ENCODE measurements at places on chromosomes 3 and 15.
A peak's percentile ranks its signal among the peaks of the same experiment; 100 is the strongest.

DNA sequence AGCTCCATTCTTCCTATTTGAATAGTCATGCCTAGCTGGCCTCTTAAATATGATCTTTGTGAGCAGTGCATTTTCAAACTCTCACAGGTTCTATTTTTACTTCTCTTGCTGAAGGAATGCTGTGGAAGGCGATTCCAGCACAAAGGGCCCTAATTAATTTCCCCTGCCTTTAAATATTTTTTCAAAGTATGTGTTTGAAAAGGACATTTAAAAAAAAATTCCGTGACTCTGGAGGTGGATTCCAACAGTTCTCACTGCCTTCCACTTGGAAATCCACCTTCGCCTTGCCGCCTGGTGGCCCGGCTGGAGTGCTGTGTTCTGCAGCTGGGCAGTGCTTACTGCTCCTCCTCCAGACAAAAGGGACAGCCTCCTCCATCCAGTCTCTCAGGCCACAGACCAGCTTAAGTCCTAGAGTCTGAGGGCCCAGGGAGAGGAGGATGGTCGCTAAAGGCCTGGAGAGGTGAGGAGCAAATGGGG is 61.5 kb upstream of the CORO2B start:
- DNase-seq, result no peak

DNA sequence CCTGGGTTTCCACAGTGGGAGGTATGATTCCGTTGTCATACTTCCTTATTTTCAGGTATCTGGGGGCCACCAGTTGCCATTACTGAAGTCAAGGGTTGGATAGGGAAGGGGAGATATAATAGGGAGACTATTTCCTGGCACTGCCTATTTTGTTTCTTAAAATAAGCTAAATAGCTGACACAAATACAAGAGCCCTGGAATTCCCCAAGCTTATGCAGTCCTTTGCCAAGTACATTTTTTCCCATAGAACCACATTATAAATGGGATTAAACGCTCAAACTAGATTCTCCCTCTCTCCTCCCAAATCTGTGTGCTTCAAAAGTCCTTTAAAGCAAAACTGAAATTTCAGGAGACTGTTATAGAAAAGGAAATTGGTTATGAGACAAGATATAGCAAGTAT is 68.7 kb downstream of the AP4E1 start:
- no peak for DNase-seq

- no peak for DNase-seq
Observed at GRCh38 chr3:133675631-133676335, 14.0 kb upstream of the TOPBP1 start.

GRCh38 chr15:95558131-95558530 is 772.4 kb upstream of the NR2F2 start:
- DNase-seq, result no peak

DNA sequence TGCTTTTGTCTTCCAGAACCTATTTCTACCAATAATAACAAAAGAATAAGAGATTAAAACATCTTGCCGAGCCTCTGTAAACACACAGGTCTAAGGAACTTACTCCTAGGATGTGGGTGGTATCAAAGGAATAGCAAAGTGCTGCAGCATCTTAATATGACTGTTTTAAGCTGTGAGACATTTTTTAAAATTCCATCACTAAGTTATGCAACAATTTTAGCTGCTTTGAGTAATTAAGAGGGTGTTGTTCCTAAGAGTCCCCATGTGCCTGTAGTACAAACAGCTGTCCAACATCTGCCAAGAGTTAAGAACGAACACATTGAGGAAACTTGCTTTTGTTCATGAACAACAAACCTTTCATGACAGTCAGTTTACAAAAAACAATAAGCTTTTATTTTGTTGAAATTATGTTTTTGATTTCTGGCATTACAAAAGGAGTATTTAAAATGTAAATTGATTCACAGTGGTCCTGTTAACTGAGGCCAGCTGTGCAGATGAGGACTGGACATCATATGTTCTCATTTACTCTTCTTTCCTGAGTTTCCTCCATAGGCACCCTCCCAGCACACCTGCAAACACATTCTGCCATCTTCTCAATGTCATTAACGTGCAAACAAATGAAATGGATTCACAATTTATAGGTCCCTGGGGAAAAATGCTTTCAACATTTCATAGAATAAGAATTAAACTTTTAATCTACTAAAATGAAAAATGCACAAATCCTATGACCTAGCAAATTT is 337.3 kb upstream of the ARHGEF26 start:
- DNase-seq, result no peak

DNA sequence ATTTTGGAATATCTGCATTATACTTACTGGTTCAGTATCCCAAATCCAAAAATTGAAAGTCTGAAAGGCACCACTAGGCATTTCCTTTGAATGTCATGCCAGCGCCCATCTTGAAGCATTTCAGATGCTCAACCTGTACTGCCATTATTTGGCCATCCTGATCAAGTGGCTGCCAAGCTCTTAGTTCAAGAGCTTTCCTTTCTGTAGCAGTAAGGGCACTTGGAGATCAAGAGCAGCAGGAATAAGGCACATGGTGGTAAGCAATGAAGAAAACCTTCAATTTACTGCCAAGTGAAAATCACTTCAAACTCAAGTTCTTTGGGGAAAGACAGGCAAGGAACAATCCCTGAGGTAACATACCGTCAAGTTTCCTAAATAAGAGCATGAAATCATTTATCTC is 10.0 kb downstream of the RHOA start:
- DNase-seq, result no peak

- DNase-seq, result no peak
Observed at GRCh38 chr15:80502782-80503181, 98.6 kb downstream of the ARNT2 start.

DNA sequence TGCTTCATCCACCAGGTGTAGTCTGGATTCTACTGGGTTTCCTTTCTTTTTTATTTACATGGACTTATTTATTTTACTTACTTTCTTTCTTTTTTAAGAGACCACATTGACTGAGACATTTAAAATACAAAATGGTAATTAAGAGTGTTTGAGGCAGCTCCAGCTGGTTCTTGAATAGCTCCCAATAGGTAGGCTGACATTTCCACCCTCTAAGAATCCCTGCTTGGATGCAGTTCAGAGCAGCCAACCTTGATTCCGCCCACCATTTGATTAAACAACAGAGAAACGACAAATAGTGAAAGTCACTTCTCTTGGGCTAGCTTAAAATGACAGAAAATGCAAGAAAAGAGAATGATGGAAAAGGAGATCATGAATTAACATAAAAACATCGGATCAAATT is 270.5 kb downstream of the TUSC7 start:
- no peak for DNase-seq

DNA sequence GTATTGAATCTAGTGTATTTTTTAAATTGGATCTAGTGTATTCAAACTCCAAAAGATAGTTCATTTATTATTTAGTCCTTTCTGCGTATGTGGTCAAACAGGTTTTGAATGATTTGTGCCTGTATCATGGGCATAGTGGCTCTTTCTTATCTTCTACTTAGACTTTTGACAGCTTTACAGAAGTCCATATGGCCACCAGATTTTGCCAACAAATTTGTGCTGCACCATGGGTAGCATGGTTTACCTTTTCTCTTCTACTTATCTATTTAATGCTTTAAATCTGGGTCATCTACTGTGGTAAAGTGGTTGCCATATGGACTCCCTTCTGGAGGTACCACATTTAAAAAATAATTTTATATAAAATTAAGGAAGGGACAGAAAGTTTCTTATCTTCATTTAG is 66.9 kb upstream of the CADM2 start:
- no peak for DNase-seq

GRCh38 chr3:183958226-183958625 is 59.5 kb downstream of the ABCC5 start:
- no peak for DNase-seq

DNA sequence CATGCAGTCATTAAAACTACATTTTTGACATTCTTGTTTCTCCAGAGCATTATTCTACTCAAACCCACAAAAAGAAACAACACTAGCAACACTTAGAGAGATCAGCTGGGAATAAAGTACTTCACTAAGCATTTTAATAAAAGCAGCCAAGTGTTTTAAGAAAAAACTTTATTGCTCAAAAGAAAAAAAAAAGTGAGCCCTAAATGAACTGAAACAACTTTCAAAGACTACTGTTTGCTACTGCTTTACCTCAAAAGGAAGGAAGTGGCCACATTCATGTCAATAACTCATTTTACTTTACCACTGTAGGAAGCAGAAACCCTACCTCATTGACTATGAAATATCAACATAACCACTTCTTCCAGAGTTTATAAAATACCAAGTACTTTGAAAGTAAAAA is 91.3 kb downstream of the UACA start:
- no peak for DNase-seq

- no peak for DNase-seq
Observed at GRCh38 chr3:7290077-7290825, 429.3 kb downstream of the GRM7 start.

DNA sequence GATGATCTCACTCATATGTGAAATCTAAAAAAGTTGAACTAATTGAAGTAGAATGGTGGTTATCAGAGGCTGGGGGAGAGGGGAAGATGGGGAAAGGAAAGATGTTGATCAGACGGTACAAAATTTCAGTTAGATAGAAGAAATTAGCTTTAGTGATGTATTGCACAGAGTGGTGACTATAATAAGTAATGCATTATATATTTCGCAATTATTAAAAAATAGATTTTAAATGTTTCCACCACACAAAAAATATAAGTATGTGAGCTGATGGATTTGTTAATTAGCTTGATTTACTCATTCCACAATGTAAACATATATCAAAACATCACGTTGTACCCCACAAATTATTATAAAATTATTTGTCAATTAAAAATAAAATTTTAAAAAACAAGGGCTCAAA is 8.1 kb downstream of the SUMF1 start:
- no peak for DNase-seq

DNA sequence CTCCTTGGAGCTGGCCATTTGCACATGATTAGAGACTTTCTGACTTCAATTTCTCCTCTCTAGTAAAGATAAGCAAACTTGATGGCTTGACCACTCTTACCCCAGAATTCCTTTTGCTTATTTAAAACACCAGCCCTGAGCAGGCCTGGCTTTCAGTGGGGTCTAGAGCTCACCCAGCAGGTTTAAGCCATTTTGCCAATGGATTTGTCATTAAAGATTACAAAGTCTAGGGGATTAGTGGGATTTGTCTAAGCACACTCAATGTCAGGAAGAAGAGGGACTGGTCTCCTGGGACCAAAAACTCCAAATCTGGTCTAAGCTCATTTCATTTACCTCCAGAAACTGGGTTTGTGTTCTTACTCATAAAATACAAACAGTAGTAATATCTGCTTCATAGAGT is 57.3 kb upstream of the SNTN start:
- no peak for DNase-seq

- no peak for DNase-seq
Observed at GRCh38 chr3:100160521-100160920, 46.2 kb upstream of the FILIP1L start.

DNA sequence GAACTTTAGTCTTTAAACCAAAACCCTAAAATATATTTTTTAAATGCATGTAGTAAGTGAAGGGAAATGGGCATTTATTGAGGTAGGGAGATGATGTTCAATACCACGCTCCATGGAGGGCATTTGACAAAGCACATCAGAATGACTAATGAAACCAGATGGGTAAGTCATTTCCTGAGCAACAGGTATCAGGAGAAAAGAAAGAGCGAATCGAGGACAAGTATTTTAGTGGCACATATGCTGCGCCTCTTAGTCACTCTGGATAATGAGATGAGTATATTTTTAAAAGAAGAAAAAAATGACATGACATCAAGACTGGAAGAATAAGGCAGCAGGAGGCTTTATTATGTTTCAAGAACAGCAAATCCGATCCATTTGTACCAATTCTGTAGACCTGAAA is 129.0 kb upstream of the ARHGEF3 start:
- DNase-seq, result no peak

- no peak for DNase-seq
Observed at GRCh38 chr3:24589931-24590880, 95.6 kb upstream of the THRB start.

DNA sequence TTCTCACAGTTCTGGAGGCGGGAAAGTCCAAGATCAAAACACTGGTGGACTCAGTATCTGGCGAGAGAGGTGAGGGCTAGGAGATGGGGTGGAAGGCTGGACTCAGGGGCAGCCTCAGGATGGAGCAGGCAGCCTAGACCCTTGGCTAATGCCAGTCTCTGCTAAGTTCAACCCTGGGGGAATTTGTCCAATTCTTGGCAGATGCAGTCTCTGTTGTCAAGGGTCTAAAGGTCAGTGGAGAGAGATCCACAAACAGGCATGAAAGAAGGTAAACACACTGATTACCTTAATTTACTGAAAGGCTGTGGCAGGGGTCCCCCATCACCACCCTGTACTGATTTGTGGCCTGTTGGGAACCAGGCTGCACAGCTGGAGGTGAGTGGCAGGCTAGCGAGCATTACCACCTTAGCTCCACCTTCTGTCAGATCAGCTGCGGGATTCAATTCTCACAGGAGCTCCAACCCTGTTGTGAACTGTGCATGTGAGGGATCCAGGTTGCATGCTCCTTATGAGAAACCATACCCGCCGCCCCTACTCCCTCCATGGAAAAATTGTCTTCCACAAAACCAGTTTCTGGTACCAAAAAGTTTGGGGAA is 32.5 kb upstream of the RHCG start:
- no peak for DNase-seq

- no peak for DNase-seq
Observed at GRCh38 chr3:37266809-37267208, 92.4 kb upstream of the LRRFIP2 start.

- no peak for DNase-seq
Observed at GRCh38 chr3:184042617-184043016, 10.2 kb upstream of the HTR3C start.

DNA sequence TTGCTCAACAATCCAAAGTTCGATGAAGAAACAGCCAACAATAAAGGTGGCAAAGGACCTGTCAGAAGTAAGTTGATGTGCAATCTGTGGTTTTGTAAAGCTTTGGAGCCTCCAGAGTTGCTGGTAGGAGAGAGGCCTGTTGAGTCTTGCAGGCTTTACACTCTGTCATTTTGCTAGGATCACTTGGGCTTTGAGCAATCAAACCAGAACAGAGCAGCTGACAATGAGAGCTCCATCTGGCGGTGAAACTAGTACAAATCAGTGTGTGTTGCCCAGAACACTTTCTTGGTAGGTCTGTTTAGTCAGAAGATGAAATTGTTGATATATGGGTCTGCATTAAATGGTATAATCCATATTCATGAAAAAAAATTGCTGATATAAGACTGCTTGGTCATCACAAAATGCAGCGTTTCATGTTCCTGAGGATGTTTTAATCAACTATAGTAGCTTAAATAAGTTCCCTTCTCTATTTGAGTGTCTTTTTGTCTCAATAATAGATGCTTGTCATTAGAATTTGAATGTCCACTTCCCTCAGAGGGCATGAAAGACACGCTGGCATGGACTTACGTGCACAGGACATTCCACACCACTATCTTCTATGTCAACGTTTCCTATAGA is 25.7 kb downstream of the TMOD2 start:
- peak; percentile 76 for DNase-seq

- peak; percentile 64 for DNase-seq
Observed at GRCh38 chr15:70259028-70259424, 161.3 kb upstream of the TLE3 start.
